ENCODE measurements at places on chromosomes 12 and 14.

- no peak for DNase-seq
Observed at GRCh38 chr12:97748298-97748697, 285.7 kb downstream of the RMST start.

- no peak for DNase-seq
Observed at GRCh38 chr14:100930270-100930669, 26.7 kb upstream of the RTL1 start.

- DNase-seq = no peak
Observed at GRCh38 chr12:81809829-81810595, 50.9 kb upstream of the PPFIA2 start.

- DNase-seq = no peak
Observed at GRCh38 chr12:118981285-118982211, at the start of gene SRRM4. Gene SRRM4, plus strand, starts transcription at chr12:118981541. Its CDS starts 342 bp downstream, at chr12:118981883.

DNA sequence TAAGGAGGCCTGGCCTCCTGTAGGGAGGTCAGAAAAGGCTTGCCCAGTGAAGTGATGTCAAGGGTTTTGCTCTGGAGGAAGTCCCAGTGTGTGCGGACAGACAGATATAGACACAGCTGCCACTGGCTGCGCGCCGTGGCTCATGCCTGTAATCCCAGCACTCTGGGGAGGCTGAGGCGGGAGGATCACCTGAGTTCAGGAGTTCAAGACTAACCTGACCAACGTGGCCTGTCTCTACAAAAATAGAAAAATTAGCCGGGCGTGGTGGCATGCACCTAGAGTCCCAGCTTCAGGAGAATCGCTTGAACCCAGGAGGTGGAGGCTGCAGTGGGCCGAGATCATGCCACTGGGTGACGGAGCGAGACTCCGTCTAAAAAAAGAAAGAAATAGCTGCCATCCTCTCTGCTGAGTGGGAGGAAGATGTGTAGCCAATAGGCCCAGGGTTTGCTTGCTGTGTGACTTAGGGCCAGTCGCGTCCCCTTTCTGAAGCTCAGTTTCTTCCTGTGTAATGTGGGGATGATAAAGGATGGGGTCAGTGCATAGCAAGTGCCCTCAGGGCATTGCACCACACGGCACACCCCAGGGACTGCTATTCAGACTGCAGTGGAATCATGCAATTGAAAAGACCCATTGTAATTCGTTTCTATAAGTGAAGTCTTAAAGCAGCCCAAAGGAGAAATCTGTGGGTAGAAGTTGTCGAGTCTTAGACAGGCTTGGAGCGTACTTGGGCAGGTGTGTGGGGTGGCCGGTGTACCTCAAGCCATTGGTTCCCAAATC, 18.7 kb upstream of the MLEC start:
- no peak for DNase-seq

DNA sequence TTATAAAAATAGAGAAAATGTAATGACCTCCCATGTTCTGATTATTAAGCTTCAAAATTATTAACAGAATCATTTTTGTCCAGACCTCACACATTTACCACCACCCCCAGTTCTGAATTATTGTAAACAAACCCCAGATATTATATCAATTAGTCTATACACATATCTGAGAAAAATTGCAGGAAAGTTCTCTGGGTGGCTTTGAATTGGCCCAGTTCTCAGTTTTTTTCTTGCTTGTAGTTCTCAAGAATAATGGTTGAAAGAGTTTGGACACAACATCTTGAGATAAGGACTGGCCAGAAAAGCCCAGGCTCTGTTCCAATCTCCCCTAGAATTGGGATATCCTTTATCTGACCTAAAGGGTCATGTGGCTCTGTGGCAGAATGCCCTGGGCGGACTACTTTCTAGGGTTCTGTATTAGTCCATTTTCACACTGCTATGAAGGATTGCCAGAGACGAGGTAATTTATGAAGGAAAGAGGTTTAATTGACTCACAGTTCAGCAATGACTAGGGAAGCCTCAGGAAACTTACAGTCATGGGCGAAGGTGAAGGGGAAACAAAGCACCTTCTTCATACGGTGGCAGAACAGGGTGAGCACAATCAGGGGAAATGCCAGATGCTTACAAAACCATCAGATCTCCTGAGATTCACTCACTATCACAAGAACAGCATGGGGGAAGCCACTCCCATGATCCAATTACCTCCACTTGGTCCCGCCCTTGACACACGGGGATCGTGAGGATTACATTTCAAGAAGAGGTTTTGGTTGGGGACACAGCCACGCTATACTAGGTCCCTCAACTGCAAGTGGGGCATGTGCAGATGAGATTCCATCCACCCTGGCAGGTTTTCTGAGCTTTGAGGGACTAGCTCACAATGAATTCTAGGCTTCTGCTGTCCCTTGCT, 1504.6 kb upstream of the FLRT2 start:
- no peak for DNase-seq

DNA sequence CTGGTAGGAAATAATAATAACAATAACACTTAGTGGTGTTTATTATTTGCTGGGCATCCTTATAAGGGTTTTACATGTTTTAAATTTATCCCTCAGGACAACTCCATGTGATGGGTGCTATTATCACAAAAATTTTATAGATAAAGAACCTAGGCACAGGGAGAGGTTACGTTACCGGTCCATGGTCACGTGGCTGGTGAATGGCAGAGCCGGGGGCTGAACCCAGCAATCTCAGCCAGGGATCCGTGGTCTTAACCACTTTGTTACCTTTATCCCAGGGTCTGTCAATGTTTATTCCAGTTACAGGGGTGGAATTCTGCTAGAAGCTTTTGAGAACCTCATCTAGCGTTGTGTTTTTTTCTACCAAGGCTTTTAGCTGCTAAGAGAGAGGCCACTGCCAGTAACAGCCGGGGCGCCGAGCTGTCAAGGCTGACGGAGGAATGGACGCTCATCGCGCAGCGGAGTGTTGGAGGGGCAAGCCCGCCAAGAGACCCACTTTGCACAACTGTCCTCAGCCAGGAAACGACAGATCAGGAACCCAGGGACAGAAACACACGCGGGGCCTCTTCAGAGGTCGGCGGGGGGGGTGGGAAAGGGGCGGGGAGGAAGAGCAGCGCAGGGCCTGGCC, 418 bp downstream of the AMN1 start:
- DNase-seq = no peak

Data from left lung (tissue), 14 donors.